NCI-H526 treated with DMSO at 0.1 percent for 48 hours (cell line): ENCODE measurements at places on chromosomes 11 and 22.
A peak's percentile ranks its signal among the peaks of the same experiment; 100 is the strongest.

GRCh38 chr11:70872955-70873735, 379.2 kb downstream of the SHANK2 start:
- peak; percentile 6 for DNase-seq

DNA sequence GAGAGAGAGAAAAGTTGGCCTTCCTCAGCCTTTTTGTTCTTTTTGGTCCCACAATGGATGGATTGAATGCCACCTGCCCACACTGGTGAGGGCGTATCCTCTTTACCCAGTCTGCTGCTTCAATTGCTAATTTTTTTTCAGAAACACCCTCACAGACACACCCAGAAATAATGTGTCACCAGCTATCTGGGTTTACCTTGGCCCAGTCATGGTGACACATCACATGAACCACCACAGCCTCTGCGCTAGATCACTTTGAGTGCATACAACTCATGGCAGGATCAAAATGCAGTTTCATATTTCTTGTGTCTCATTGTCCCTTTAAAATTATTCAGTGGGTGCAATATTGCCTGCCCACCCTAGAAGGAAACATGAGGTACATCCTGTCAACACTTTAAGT, 63.3 kb downstream of the ADAMTS15 start:
- DNase-seq = no peak

GRCh38 chr22:23168391-23169042, 11.8 kb upstream of the BCR start:
- no peak for DNase-seq

DNA sequence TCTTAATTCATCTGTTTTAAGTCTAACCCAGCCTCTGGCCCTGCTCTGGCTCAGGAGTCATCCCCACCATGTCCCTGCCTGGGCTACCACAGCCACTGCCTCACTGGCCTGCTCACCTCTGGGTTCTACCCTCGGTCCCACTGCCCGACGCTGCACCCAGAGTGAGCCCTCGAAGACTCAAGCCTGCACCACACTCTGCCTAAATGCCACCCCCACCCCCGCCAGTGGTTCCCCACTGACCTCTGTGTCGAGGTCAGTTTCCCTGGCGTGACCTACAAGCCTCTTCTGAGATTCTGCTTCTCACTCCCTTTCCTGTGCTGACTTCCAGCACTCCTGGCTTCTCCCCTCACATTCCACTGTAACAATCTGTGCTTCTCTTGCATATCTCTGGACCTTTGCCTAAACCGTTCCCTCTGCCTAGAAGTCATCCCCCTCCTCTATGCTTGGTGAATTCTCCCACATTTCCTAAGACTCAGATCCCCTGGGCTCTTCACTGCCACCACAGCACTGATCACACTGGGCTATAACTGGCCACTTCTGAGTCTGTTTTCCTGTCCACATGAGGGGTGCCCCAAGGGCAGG, 12.5 kb upstream of the PDE2A start:
- no peak for DNase-seq

DNA sequence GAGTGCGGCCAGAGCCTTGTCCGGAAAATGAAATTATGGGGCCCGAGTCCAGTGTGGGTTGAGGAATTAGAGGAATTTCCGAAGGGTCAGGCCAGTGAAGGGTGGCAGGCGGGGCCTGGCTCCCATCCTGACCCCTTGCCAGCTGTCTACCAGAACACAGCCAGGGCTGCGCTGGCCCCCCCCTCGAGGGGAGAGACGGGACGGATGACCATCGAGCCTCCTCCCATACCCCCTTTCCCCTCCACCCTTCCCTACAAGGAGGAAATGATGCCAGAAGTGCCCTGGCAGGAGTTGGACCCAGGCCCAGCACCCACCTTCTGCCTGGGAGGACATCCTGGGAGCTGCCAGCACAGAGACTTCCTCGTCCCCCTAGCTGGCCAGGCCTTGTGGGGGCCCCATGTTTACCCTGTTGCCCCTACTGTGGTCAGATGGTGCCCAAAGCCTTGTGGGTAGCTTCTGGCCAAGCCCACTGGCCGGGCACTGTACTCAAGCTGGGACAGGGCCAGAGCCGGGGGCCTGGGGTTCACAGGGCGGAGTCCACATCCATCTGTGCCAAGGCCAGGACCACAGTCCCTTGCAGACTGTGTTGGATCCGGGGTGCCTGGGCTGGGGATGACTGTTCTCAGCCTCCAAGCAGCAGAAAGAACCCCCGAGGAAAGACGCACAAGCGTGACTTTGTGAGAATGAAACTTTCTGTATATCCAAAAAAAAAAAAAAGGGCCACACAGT, 20.8 kb downstream of the ARVCF start:
- no peak for DNase-seq

DNA sequence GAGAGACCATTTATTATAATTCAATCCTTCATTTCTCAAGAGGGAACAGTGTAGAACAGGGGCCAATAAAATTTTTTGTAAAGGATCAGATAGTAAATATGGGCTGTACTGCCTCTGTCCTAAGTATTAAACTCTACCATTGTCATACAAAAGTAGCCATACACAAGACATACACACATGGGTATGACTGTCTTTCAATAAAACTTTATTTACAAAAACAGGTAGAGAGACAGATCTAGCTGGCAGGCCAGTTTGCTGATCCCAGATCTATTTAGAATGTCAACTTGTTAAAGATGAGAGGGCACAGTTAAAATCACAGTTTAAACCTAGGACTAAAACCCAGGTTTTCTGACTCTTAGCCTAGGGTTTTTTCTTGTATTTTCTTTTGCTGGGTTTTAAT, 16.7 kb downstream of the TRAF6 start:
- peak; percentile 5 for DNase-seq
